ENCODE measurements at places on chromosomes 11 and 22. TPM values are rescaled to one million over a fixed set of nuclear protein-coding genes. Genes with fewer than 3 reads are reported as not detected.

- DNase-seq, result no peak
These were observed 110.1 kb upstream of the TTC12 start for GRCh38 chr11:113204280-113204679.

Gene IGSF22
- 0.42 TPM for polyA plus RNA-seq

- no peak for DNase-seq
These were observed 57.5 kb downstream of the CACNA1I start for GRCh38 chr22:39627865-39628562.

GRCh38 chr11:1228921-1229451, 6.1 kb downstream of the MUC5B start:
- no peak for DNase-seq

GRCh38 chr11:110086892-110087309, 6.3 kb upstream of the ZC3H12C start:
- peak; percentile 88 for DNase-seq

GRCh38 chr22:36775586-36775963, 344 bp downstream of the IFT27 start:
- no peak for DNase-seq

Gene RIBC2
- polyA plus RNA-seq, result 1.7 TPM

Gene OR56A1
- not detected for polyA plus RNA-seq

Measured in foreskin keratinocyte (primary cell).